ENCODE measurements at places on chromosomes 1 and 21.
A peak's percentile ranks its signal among the peaks of the same experiment; 100 is the strongest.

GRCh38 chr1:167617153-167618147 is 12.6 kb upstream of the RCSD1 start:
- no peak for DNase-seq

DNA sequence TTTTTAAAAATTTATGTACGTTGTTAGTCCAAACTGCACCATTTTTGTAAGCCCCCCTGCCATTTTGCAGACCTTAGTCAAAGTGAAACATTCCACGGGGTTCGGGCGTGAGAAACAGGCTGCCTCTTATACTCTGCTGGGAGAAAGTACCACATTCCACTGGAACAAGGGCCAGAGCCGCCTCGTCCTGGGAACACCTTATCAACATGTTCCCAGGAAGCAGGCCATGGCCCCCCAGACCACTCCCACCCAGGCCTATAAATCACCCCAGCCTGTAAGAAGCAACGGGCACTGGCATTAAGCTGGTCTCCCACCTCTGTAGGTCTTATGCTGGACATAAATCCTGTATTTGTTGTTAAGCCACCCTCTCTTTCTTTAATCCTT is 854 bp upstream of the ZRANB2 start:
- no peak for DNase-seq

GRCh38 chr21:28106370-28106890 is 886.2 kb downstream of the LTN1 start:
- no peak for DNase-seq

- DNase-seq: no peak
Observed at GRCh38 chr1:55547405-55547804, 332.2 kb upstream of the USP24 start.

DNA sequence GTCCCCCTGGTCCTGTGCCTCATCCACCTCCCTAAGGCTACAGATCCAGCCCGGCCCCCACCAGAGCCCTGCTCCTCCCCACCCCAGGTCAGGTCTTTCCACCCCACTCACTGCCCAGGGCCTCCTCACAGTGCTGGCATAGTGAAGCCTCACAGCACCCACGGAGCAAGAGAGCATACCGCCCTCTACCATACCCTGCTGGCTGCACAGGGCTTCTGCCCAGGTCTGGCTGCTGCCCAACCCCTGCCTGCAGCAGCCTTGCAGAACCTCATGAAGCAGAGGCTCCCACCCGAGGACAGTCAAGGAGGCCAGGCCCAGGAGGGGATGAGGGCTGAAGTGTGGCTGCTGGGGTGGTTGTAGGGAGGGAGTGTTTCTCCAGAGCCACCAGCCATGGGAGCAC is 19.7 kb upstream of the ARF1 start:
- no peak for DNase-seq

DNA sequence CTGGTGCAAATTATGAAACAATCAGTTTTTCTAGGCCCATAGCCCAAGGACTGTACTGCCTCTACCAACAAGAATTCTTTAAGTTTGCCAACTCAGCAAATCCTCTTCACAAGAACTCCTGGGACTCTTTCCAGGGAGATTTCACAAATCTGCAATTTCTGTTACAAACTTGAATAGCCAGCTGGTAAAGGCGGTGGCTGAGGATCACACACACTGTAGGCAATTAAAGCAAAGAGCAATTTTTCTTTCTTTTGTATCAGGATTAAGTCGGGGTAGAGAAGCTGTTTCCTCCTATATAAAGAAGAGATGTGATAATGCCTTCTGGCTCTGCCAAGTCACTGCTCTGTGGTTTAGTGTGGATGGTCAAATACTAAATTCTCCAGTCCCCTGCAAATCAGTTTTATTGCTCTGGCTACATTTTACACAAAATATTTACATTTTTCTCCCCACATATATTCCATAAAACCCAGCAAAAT is 1.7 kb downstream of the ALDH9A1 start:
- DNase-seq: peak; percentile 60

All from SJSA1 (cell line).